Naive B cell (primary cell): ENCODE measurements at places on chromosomes 12 and 14.
A peak's percentile ranks its signal among the peaks of the same experiment; 100 is the strongest.

- DNase-seq: no peak
Measured at GRCh38 chr12:55501601-55502000, 9.4 kb downstream of the OR6C68 start.

DNA sequence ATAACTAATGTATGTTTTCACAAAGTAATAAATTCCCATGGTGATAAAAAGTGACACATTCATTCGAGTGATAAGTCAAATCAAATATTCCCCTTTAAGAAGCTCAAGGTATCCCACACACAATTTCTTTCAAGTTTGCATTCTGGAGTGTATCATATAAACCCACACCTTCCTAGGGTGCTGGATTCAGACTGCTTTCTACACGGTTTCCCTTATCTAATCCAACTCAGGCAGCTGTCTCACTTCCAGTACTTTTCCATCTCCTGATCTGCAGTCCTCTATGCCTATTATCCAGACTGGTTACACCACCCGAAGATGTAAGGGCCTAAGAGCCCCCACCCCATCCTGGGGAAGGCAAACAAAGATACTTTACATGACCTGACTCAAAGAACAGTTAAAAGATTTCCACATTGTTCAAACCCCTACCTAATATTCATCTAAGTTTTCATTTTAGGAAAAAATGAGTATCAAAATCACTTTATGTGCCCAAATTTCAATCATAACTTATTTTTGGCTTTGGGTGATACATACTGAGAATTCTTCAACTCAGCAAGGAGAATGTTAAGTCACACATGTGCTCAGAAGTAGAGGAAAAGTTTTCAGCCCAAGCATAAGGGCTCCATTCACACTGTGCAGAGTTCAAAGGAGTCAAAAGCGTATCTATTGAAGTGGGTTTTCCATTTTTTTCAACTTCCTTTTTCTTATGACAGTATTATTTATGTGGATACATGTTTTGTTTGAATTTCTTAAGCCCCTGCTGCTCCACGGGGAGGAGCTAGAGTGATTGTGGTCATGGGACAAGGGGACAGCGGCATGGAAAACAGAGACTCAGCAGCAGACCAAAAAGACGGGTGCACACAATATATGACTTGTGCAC, 41.8 kb downstream of the CORO1C start:
- DNase-seq: no peak

GRCh38 chr12:102824218-102824835, 92.7 kb downstream of the PAH start:
- DNase-seq: no peak

DNA sequence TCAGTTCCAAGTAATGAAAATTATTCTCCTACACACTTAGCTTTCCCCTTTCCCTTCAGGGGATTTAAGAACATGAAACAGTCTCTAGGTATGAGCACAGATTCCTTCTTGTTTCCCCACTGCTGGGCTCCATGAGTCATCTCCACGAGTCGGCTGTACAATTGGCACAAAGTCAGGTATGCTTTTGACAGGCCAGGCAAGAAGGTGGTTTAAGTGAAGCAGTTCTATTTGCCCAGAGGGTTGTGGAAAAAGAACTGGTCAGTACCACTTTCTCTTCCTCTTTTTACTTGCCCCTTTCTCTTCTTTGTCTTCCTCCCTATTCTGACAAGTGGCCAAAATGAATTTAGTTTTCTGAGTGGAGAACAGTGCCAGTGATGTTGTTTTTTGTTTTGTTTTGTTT, 16.3 kb downstream of the DYNC1H1 start:
- no peak for DNase-seq

GRCh38 chr12:63989301-63989845, 144.9 kb downstream of the SRGAP1 start:
- no peak for DNase-seq

DNA sequence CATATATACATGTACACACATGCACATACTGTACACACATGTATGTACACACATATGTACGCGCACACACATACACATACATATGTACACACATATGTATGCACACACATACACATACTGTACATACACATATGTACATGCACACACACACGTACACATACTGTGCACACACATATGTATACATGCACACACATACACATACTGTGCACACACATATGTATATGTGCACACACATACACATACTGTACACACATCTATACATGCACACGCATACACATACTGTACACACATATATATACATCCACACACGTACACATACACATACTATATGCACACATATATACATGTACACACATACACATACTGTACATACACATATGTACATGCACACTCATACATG, 119.4 kb downstream of the ZFP36L1 start:
- no peak for DNase-seq

GRCh38 chr14:90755661-90756304, 60.4 kb downstream of the TTC7B start:
- no peak for DNase-seq

- DNase-seq: no peak
Measured at GRCh38 chr14:105710119-105711043, 184.0 kb downstream of the TMEM121 start.

- no peak for DNase-seq
Measured at GRCh38 chr14:68630611-68631393, 162.1 kb downstream of the ZFP36L1 start.

- peak; percentile 5 for DNase-seq
Measured at GRCh38 chr14:102046337-102047278, 40.2 kb downstream of the HSP90AA1 start.

DNA sequence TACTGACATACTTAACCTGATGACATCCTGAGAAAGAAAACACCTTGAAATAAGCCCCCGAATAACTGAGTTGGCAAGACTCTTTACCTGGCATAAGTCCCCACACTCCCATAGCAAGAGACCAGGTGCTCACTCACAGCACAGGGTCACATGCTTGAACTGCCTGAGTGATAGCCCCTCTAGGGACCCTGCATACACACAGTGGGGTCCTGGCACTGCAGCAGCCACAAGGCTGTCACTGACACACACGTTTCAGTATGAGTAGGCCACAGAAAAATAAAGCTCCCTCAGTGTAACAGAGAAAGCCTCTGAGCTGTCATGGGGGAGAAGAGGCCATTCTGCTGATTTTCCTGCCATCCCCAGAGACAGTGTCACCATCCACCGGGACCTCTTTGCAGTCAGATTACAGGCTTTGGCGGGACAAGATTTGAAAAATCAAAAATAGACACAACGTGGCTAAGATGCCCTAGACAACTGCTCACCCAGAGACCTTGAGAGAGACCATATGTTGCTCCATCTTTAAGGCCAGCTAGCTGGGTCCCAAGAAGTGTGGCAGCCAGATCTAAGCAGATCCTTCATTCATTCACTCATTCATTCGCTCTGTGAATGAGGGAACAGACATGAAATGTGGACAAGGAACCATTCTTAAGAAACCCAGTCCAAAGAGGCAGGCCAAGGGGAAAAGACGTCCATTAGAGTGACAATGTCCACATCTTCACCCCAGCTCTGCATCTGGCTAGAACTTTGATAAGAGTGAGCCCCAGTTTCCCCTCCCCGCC, 1.6 kb downstream of the SCARB1 start:
- DNase-seq: no peak
